ENCODE measurements at places on chromosomes 7 and 10. TPM values are rescaled to one million over a fixed set of nuclear protein-coding genes. Genes with fewer than 3 reads are reported as not detected.

DNA sequence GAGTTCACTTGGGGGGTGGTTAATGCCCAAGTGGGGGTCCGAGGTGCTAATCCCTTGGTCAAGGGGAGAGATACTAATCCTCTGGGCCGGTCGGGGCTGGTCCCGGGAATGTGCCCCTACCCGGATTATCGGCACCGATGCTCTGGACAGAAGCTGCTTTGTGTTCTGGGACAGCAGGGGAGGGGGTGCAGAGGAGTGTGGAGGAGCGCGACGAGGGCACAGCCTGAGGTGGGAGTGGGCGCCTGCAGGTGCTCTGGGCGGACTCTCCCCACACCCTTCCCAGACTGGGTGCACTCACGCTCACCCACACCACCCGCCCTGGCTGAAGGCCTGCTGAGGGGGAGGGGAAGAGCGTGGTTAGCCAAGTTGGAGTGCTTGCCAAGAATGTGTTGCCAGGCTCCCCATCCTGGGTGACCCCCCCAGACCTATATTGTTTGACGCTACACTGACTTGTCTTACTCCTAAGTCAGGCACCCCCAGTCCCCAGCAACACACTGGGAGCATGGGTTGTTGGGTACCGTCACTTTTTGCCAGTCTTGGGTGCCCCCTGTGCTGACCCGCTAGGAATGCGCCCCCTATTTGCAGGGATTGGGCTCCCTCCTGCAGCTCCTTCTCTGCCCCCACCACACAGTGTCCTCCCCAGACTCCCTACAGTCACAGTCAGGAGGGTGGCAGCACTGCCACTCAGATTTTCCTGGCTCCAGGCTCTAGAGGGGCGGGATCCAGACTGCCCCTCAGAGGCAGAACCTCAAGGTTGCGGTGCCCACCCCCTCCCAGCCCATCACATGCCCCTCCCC lies 1.2 kb downstream of the SLC4A2 start:
- H3K36me3 ChIP-seq, result peaks cover 23% of the 10 kb centered on the region
- H3K4me3 ChIP-seq, result peak overlapping the region; percentile 92
- DNase-seq, result no peak
- no peaks in the 10 kb centered on the region for H3K27me3 ChIP-seq

GRCh38 chr7:78472519-78472918 lies 673.9 kb downstream of the PHTF2 start:
- H3K36me3 ChIP-seq, result no peaks in the 10 kb centered on the region
- H3K27ac ChIP-seq, result no peak overlapping the region
- H3K4me3 ChIP-seq, result no peak overlapping the region
- no peaks in the 10 kb centered on the region for H3K4me1 ChIP-seq
- DNase-seq, result no peak
- no peaks in the 10 kb centered on the region for H3K27me3 ChIP-seq

- peak overlapping the region; percentile 41 for H3K27ac ChIP-seq
- peaks cover 40% of the 10 kb centered on the region for H3K4me1 ChIP-seq
- no peaks in the 10 kb centered on the region for H3K36me3 ChIP-seq
- H3K27me3 ChIP-seq, result peaks cover 2% of the 10 kb centered on the region
Observed at GRCh38 chr7:100799037-100799896, 28.1 kb downstream of the EPHB4 start.

DNA sequence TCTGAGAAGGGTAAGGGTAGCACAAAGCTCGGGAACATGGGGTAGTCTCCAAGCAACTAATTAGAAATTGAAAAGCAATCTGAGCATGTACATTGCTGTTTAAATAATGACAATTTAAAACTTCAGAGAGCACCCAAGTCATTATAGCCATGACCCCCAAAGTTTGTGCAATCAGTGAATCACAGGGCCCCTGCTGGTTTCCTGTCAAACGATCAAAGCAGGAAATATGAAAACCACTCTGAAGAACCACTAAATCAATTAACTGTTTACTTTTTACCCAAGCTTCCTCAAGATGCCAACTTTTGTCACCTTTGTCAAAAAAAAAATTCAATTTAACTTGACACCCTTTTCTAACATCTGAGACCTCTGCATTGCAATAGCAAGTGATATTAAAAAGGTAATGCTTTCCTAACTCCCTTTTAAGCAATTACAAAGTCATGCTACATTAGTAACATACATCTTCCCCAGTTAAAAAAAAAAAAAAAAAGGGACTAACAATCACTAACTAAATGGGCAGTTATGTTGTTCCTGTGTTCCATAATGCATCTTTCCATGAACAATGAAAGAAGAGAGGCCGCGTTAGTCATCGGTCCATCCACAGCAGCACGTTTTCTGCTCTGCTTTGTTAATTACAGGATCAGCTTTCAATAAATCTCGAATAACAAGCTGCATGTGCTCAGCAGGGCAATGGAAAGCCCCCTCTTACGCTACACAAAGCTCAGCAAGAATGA lies 80.6 kb downstream of the ETV1 start:
- no peaks in the 10 kb centered on the region for H3K27me3 ChIP-seq
- no peaks in the 10 kb centered on the region for H3K36me3 ChIP-seq

- DNase-seq, result no peak
- no peak overlapping the region for H3K27ac ChIP-seq
- H3K4me3 ChIP-seq, result no peak overlapping the region
- no peaks in the 10 kb centered on the region for H3K4me1 ChIP-seq
Observed at GRCh38 chr10:52908478-52908877, 135.9 kb upstream of the MBL2 start.

DNA sequence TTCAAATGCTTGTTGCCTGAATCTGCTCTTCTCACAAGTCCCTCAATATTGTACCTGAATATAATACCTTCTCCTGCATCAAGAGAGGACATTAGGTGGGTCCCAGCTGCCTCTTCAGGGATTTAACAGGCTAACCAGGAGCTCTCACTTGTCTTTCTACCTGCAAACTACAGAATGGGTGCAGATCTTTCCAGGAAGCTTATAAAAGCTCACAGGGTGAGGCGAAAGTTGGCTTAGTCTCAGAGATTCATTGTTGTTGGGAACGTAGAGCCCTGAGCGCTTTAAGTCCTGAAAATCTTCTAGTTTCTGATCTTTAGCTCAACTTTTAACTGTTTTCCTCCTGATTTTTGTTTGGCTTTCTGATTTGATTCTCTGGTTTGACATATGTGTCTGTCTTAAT lies 25.0 kb downstream of the PLAU start:
- no peak overlapping the region for H3K4me3 ChIP-seq
- no peak for DNase-seq
- H3K27ac ChIP-seq, result no peak overlapping the region
- peaks cover 18% of the 10 kb centered on the region for H3K4me1 ChIP-seq
- H3K27me3 ChIP-seq, result no peaks in the 10 kb centered on the region

GRCh38 chr10:124266468-124267230 lies 152.1 kb downstream of the OAT start:
- no peaks in the 10 kb centered on the region for H3K4me1 ChIP-seq
- no peak overlapping the region for H3K4me3 ChIP-seq
- no peak overlapping the region for H3K27ac ChIP-seq
- H3K36me3 ChIP-seq, result no peaks in the 10 kb centered on the region
- no peaks in the 10 kb centered on the region for H3K27me3 ChIP-seq

GRCh38 chr10:100886091-100886490 lies 26.7 kb upstream of the SLF2 start:
- peaks cover 32% of the 10 kb centered on the region for H3K27me3 ChIP-seq
- H3K4me3 ChIP-seq, result no peak overlapping the region
- H3K4me1 ChIP-seq, result no peaks in the 10 kb centered on the region
- no peak for DNase-seq
- no peak overlapping the region for H3K27ac ChIP-seq

DNA sequence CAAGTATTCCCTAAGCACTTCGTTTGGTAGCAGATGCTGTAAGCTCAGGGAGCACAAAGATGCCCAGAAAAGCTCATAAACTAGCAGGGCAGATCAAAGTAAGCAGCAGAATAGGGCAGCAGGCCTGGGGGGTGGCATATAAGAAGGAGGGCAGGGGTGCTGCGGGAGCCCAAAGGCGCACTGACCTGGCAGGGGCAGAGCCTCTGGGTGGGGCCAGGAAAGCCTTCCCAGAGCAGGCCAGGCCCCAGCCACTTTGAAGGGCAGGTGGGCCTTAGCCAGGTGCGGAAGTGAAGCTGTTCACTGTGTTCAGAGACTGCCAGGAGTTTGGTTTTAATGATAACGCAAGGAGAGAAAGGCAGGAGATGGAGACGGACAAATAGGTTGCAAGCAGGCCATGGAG lies 3.9 kb downstream of the GDF10 start:
- DNase-seq, result no peak
- H3K4me1 ChIP-seq, result peaks cover 4% of the 10 kb centered on the region
- H3K4me3 ChIP-seq, result no peak overlapping the region
- no peak overlapping the region for H3K27ac ChIP-seq
- H3K36me3 ChIP-seq, result no peaks in the 10 kb centered on the region

- H3K4me3 ChIP-seq, result no peak overlapping the region
- peaks cover 3% of the 10 kb centered on the region for H3K27me3 ChIP-seq
- H3K36me3 ChIP-seq, result no peaks in the 10 kb centered on the region
- no peak for DNase-seq
- peaks cover 2% of the 10 kb centered on the region for H3K4me1 ChIP-seq
- no peak overlapping the region for H3K27ac ChIP-seq
Observed at GRCh38 chr10:103839872-103840739, 15.3 kb downstream of the SH3PXD2A start.

- H3K4me3 ChIP-seq, result no peak overlapping the region
- no peak overlapping the region for H3K27ac ChIP-seq
- H3K4me1 ChIP-seq, result no peaks in the 10 kb centered on the region
- no peak for DNase-seq
- no peaks in the 10 kb centered on the region for H3K27me3 ChIP-seq
Observed at GRCh38 chr7:70935854-70936253, 196.1 kb upstream of the GALNT17 start.

DNA sequence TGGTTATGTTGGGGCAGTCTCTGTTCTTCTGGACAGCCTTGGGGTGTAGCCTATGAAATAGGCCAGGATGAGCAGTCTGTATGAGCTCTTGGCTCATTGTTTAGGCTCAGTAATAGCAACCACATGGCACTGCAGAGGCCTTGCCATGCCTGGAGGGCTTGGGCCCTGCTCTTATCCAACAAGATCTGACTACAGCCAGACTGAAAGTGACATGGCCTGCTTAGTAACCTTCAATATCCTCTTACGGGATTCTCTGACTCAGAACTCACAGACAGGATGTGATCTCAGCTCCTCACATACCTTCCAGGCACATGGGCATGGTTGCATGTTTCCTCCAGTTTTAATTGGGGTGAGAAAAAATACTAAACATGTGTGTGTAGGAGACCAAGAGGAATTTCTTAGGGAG lies 289.3 kb downstream of the PTEN start:
- peaks cover 12% of the 10 kb centered on the region for H3K4me1 ChIP-seq
- no peaks in the 10 kb centered on the region for H3K27me3 ChIP-seq
- DNase-seq, result no peak
- peak overlapping the region; percentile 19 for H3K27ac ChIP-seq
- no peak overlapping the region for H3K4me3 ChIP-seq

DNA sequence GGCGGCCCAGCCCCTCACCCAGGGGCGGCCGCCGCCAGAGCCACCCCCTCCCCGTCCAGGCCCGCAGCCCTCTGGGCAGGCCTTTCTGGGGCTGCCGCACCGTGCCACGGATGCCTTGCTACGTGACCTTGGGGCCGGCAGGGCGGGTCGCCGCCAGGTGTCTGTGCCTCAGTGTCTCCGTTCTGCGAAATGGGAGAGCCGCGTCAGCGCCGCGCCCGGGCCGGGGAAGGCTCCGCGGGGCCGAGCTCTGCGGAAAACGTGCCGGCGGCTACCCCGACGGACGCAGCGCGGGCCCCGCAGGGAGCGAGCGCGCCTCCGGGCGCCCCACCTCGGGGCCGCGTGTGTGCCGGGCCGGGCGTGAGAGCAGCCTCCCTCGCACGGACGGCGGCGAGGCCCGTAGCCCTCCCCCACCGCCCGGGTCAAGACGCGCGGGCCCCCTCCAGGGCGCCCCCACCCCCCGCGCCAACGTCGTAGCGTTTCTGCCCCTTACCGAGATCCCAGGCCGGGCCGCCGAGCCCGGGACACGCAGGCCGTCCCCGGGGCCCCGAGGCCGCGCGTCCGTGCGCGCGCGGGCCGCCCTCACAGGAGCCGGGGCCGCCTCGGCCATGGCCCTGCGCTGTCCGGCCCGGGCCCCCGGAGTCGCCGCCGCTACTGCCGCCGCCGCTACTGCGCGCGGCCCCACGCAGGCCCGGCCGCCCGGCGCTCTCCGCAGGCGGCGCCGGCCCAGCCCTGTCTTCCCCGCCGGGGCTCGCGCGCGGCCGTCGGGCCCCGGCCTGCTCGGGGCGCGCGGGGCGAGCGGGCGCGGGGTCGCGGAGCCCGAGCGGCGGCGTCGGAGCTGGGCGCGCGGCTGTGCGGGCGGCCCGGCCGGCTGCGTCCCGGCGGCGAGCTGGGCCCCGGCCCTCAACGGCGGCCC lies 1.1 kb downstream of the ZNF777 start:
- DNase-seq, result peak; percentile 32
- H3K36me3 ChIP-seq, result peaks cover 23% of the 10 kb centered on the region
- H3K27me3 ChIP-seq, result peaks cover 7% of the 10 kb centered on the region
- H3K4me1 ChIP-seq, result peaks cover 24% of the 10 kb centered on the region

GRCh38 chr10:18473424-18474117 lies 177.8 kb downstream of the NSUN6 start:
- H3K4me1 ChIP-seq, result peaks cover 7% of the 10 kb centered on the region
- no peaks in the 10 kb centered on the region for H3K36me3 ChIP-seq
- no peak for DNase-seq
- no peak overlapping the region for H3K27ac ChIP-seq
- H3K4me3 ChIP-seq, result no peak overlapping the region
- H3K27me3 ChIP-seq, result no peaks in the 10 kb centered on the region

DNA sequence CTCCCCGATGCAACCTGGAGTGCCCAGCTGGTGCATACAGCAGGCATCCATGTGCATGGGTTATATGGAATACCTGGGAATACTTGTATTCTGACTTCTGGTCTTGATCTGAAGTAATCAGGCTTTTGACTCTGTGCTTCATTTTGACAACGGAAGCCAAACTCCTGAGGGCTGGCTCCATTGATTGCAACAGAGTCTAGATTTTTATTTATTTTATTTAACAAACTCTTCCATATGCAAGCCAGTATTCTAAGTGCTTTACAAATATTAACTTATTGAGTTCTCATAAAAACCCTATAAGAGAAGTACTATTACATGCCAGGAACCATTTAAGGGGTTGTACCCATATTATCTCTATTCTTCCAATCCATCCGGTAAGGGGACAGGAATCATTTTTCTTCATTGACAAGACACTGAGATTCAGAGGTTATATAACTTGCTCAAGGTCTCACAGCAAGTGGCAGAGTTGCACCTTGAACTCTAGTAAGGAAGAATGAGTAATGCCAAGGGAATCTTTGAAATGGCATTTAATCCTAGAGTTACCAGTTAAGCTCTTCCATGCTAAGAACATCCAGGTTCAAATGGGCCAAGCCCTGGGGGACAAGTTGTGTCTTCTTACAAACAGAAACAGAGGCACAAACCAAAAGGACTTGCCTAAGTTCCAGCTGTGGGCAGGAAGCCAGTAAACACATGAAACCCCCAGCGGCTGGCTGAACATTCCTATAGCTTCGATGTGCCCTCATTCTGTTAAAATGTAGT lies 241.0 kb downstream of the WDR11 start:
- no peaks in the 10 kb centered on the region for H3K36me3 ChIP-seq
- no peaks in the 10 kb centered on the region for H3K4me1 ChIP-seq
- H3K27me3 ChIP-seq, result peaks cover 2% of the 10 kb centered on the region
- H3K27ac ChIP-seq, result no peak overlapping the region
- H3K4me3 ChIP-seq, result no peak overlapping the region
- no peak for DNase-seq

GRCh38 chr7:4734587-4735345 lies 40.7 kb upstream of the AP5Z1 start:
- H3K27me3 ChIP-seq, result no peaks in the 10 kb centered on the region
- no peak overlapping the region for H3K4me3 ChIP-seq

Gene ANKRD16
- total RNA-seq, result 9.2 TPM

Gene GIMAP2
- total RNA-seq, result 19.5 TPM

Gene SLC26A3
- not detected for total RNA-seq

Gene NUPR2
- not detected for total RNA-seq

Gene PON1
- not detected for total RNA-seq

Gene MAGI2
- 0.38 TPM for total RNA-seq

Gene CFAP58
- total RNA-seq, result not detected

Measured in activated B cell treated with CpG ODN at 0.5 μM for 24 hours (primary cell).